Stimulated activated CD8-positive, alpha-beta memory T cell treated with anti-CD3 and anti-CD28 coated beads, Interleukin-7, amount 100 ng/mL, for 1 hour (primary cell): ENCODE measurements at places on chromosomes 7 and 10.

DNA sequence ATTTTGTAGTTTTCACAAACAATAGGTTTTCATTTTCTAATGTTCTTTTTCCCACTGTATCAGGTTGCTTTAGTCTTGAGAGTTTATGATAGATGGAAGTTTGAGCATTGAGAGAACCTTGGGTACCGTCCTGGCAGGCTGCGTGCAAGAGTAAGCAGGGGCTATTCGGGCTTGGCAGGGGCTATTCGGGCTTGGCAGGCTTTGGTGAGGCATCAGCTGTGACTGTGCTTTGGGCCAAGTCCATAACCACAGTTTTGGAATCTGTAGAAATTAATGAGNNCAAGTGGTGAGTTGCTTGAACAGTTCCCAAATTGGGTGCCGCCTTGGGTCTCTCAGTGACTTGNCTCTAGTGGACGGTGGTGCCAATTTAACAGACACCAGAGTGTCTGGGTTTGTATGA, 424.6 kb downstream of the PAXIP1 start:
- no peak for DNase-seq

GRCh38 chr7:136063326-136063666, 86.1 kb upstream of the MTPN start:
- no peak for DNase-seq

DNA sequence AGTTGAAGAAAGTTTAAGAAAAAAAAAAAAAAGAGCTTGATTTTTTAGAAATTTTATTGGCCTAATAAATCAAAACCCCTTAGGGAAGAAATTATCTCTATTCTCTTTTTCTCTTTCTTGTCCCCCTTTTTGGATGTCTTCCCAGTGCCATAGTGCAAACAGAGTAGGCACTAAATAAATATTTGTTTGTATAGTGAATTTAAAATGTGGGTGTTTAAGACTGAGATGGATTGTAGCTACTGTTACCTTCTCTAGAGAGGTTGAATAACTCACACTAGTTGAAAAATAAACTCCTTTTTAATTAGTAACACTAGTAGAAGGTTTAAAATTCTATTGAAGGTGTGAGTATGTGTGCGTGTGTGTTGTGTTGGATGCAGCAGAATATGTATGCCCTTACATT, 783.8 kb downstream of the NXPH1 start:
- no peak for DNase-seq

DNA sequence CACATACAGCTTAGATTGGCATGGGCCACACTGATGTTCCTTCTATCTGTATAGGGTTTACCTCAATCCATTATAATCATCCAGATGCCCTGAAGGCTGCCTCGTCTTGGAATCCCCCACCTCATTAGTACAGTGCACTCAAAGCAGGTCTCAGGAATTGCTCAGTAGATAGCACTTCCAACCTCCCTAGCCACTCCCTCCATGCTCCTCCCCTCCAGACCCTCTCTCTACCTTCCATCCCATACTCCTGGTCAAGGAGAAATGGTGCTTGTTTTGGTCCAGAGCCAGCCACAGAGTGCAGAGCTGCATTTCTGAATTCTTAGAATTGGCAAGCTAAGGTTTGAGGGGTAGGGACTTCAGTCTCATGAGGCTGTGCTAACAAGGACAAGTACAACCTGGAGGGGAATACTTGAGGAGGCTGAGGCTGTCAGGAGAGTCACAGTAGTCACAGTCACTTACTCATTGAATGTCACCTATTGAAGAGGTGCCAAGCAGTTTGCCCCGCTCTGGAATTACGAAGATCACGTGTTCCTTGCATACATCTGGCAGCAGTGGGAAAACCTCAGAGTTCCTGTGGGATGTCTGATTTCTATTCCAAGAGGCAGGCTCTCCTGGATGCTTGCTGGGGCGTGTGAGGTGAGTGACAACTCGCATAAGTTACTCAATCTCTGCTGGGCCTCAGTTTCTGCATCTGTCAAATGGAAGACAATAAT, 60.7 kb upstream of the ZNF746 start:
- DNase-seq: no peak

DNA sequence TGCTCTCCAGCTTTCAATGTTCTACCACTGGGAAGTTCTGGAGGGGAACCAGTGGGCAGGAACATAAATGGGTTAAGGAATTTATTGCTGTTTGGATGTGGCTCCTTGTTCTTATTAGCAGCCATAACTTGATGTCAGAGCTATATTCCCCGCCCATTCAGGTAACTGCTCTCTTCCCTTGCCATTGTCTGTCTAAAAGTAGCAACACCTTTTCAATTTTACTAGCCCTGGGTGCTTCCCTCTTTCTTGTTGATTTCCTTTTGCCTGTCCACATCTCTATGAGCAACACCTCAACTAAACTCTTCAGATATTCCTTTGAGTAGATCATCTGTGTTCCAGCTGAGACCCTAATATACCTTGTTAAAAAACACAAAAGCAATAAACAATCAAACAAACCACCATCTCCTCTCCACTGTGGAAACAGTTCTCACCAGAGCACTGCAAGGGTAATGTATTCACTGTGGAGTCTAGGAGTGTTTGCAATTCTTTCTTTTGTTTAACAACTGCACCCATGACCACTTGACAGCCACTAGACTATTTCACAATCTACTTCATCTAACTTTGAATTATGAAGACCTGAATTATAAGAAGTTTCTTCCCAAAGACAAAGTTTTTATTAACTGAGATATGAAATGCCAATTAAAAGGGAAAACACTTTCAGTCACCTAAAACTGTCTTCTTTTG, 436.7 kb downstream of the IPMK start:
- no peak for DNase-seq

DNA sequence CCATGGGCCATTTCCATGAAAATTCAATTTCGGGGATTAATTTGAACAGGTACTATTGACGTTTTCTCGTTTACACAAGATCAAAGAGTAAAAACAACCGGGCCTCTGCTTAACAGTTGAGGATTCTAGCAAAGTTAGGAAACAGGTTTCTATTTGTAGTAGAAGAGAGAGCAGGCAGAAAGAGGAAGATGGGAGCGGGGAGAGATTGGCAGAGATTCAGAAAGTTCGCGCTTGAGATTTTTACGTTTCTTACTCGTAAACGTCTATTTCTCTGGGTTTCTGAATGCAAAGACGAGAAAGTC, 571 bp upstream of the VWC2 start:
- DNase-seq: no peak

- DNase-seq: no peak
Measured at GRCh38 chr10:118904286-118904685, 125.2 kb upstream of the NANOS1 start.

- DNase-seq: no peak
Measured at GRCh38 chr7:2792235-2792634, 51.9 kb downstream of the GNA12 start.

DNA sequence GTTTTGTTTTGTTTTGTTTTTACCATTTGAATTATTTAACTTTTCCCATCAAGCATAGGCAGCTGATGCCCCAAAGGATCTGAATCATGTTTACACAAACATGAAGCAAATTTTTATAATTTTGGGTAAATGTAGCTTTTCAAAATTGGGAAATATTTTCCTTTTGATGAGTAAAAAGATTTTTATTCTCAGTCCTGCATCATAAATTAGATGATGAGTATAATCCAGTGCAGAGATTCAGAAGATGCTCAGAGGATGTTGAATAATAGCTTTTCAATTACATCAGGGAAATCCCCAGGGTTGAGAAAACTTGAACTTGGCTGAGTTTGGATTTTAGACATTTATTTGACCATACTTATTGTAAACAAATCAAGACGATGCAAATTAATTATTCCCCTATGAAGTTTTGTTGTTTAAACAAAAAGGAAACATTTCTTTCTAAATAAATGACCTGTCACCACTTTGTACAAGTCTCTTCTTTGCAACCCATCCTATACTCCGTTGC, 121.7 kb downstream of the FAM204A start:
- no peak for DNase-seq

DNA sequence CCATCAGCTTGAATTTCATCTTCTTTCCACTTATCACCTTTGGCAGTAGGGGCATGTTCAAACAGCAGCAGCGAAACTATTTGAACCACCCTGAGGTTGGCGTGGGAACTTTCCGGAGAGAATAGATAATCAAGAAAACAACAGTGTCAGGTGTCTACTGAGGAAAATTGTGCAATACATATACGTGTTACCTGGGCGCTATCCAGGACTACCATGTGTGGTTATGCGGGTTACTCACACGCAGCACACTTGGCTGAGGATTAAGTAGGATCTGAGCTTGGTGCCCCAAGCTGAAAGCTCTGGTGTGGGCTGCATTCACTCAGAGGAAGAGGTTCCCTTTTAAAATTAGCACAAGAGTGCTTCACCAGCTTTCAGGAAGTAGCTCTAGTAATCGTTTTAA, 8.8 kb upstream of the ABI1 start:
- DNase-seq: no peak

- no peak for DNase-seq
Measured at GRCh38 chr7:143480501-143480900, 2.8 kb downstream of the TAS2R41 start.

DNA sequence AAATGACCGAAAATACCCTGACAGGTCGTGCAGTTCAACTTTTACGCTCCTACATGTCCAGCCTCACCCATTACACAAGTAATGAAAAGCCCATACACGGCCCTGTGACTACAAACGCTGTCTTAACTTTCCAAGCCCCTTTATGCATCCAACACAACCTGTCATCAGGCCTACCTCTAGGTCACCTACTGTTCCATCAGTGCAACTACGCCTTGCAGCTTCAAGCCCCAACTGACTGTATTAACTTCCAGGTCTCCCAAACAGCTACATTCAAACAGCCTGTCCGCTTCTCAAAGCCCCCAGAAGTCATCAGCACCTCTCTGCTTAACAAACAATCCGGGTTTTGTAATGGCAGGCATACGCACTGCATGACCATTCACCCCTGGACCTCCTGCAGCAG, 19.2 kb downstream of the ZNF107 start:
- DNase-seq: no peak

- DNase-seq: no peak
Measured at GRCh38 chr7:13179775-13180523, 492.5 kb downstream of the ARL4A start.

DNA sequence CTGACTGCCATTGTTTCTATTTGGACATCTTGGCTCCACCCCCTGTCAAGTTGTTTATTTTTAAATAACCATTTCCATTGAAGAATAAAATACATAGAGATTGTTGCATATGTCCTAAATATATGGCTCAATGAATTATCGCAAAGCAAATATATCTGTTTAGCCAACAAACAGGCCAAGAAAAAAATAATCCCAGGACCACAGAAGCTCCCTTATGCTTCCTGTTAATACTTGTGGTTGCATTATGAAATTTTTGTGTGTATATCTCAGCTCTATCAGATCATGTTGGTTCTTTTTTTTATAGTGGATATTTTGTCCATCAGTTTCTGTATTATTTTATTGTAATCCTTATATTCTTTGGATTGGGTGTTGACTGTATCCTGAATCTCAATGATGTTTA, 53.4 kb upstream of the CYP2C8 start:
- DNase-seq: no peak

DNA sequence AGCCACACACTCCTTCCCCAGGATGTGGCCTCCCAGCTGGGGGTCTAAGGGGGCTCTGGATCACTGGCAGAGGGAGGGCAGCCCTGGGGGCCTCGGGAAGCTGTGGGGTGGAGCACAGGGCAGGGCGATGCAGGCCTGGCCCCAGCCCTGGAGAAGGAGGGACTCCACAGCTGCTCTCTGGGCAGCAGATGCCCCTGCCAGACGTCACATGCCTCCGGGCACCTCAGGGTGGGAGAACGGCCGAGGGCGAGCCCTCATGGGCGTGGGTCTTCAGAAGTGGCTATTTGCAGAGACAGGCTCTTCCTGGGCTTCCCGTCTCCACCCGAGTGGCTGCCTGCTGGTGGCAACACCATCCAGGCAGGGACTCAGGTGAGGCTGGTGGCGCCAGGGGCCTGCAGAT, 16.0 kb upstream of the ADGRA1 start:
- no peak for DNase-seq

DNA sequence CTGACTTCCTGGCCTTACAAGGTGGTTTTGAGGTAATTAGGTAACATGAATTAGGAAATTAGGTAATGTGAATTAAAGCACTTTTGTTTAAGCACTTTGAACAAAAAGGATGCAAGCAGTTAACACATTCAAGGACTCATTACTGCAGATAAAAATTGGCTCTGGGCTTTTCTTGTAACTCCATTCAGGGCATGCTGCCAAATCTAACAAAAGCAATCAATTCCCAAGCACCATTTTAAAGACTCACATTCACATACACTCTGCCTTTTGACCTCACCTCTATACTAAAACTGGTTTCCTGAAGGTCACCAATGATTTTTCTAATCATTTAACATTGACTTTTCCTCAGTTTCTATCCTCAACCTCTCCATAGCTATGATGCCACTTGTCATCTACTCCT, 251.2 kb upstream of the RHOBTB1 start:
- DNase-seq: no peak

GRCh38 chr7:16648551-16648950, 2.6 kb downstream of the BZW2 start:
- DNase-seq: no peak

DNA sequence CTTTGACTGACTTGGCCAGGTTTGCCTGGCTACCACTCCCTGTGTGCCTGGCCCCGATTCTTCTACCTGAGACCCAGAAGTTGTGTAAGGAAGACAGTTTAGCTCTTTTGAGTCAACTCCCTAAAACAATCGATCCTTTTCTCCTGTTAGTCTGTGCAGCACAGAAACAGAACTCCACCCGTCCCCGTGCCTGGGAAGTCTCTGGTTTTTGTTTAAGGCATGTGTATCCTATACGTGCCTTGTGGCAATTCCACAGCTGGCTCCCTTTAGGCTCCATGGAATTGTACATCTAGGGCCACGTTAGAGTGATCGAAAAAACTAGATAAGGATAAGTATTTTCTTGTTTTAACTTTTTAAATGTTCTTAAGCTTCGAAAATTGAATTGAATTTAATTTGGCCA, 131.6 kb downstream of the BICC1 start:
- DNase-seq: no peak

GRCh38 chr10:70403483-70404035, 386 bp upstream of the EIF4EBP2 start:
- no peak for DNase-seq

DNA sequence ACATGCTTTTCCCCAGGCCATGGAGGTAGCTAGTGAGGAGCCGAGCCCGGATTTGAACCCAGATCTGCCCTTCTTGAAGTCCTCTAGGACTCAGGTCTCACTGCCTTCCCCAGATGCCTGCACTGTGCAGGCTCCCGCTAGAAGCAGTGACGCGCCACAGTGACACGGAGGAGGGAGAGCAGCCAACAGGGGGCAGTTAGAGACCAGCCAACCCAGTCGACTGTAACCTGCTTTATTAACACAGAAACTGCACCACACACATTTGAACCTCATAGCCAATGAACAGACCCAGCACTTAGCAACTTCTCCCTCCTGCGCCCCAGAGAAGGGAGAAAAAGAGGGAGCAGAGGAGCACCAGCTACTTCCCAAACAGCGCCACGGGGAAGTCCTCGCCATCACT, 27.4 kb downstream of the PILRA start:
- no peak for DNase-seq

DNA sequence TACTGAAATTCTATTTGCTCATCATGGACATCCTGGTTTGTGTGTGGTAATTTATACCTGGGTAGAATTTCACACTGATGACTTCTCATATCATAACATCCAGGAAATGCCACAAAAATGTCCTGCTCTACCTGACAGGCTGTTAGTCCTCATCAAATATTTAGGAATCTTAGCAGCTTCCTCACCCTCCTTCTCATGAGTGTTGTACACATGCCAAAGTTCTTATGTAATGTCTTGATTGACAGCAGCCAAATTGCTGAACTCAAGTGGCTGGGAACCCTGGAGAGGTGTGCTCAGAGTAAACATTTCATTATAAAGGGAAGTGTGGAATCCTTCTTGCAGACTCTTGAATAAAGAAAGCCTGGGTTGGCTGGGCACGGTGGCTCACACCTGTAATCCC, 8.9 kb downstream of the EEPD1 start:
- no peak for DNase-seq
